Muscle of back (tissue), 13 donors: ENCODE measurements at places on chromosomes 4 and X.

DNA sequence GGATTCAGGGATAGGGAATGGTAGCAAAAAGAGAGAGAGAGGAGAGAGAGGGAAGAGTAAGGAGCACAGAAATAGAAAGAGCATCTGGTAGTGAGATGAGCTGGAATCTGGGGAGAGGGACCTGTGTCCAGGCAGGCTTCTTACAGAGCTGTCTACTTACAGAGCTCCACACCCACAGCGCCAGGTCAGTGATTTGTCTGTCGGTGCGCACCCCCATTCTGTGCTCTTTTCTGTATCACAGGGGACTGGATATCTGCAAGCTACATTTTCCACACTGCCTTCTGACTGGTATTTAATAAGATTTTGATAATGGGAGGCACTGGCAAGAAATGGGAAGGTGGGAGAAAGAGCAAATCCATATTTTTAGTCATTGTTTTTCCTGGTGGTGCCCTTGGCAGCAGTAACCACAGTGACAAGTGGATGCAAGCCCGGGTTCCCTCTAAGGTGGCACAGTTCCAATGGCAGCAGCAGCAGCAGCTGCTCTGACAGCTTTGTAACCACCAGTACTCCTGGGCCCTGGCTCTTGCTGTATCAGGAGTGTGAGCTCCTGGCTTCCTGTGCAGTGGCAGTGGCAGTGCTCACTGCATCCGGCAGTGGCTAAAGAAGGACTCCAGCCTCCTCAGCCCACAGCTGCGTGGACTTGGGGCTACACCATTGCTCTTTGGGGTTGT lies 300.5 kb downstream of the TRIML1 start:
- peak; percentile 70 for DNase-seq

DNA sequence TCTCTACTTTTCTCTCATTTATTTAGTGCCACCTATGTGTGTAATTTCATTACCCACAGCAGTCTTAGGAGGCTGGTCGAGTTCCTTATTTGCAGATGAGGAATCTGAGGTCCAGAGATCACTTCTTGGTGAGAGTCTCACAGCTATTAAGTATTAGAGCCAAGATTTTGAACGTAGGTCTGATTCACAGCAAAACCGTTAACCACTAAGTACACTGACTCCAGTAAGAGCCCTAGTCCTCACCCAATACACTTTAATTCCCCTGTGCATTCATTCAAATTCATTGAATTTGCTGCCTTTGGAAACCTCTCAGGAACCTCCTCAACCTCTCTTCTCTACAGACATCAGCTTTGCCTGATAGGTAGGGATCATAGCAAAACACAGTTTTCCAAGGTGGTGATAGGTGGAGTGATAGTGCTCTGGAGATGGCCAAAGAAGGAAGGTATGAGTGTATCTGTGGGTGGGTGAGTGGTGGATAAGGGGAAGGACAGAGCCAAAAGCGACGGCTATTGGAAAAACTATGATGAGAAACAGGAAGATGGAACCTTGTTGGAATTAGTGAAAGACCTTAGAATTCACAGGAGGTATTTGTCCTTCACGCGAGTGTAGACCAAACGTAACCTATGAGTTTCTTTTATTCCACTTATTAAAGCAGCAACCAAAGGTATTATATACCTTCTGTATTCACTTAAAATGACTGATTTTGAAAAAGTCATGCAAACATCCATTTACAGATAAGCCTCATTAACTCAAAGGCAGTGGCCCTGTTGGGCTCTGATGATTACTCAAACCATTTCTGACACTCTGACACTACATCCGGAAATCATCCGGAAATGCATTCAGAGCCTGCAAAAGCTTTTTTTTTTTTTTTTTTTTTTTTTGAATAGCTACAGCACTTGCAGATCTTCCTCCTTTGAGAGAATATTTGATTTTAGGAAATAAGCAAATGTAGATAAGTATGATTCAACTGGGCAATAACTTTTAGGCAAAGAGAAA lies 6.3 kb downstream of the FMR1 start:
- no peak for DNase-seq

GRCh38 chr4:100631281-100631968 lies 113.6 kb upstream of the EMCN start:
- DNase-seq: no peak

GRCh38 chr4:127732623-127733328 lies 2.6 kb downstream of the SLC25A31 start:
- peak; percentile 28 for DNase-seq

DNA sequence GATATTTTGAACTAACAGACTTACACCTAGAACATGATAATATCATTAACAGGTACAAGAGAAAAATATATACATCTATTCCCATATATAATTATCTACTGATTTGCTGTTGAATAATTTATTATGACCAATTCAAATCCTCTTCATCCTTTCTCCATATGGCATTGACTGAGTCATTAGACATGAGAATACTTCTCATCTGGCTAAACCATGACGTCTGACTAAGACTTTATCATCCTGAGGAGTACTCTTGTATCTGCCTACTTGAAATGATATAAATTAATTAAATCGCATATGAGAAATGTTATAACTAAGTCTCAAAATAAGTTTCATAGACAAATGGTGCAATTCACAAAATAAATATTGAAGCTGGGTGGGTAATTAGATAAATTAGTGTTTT lies 67.4 kb downstream of the EMCN start:
- no peak for DNase-seq

DNA sequence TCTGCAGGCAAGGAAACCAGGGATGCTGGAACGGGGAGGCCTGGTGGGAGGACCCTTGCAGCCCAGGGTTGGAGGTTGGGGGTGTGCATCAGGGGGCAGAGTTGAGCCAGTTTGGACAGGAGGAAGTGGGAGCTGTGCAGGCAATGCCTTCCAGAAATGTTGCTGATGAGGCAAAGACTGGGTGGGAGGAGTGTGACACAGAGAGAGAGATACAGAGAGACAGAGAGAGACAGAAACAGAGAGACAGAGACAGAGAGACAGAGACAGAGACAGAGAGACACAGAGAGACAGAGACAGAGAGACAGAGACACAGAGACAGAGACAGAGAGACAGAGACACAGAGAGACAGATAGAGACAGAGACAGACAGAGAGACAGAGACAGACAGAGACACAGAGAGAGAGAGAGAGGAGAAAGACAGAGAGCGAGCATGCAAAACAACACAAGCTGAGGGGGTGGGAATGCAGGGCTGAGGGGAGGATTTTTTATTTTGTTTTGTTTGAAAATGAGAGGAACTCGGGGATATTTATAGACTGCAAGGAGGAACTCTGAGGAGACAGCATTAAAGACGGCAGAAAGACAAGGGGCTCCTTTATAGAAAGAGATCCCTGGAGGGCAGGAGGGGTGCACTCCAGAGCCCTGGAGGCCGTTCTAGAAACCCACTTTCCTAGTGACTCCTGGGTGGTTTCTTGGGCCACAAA lies 1.9 kb upstream of the HAUS3 start:
- peak; percentile 70 for DNase-seq

GRCh38 chr4:84324303-84325245 lies 174.5 kb downstream of the NKX6-1 start:
- peak; percentile 21 for DNase-seq

- no peak for DNase-seq
Observed at GRCh38 chr4:168162604-168163003, 70.3 kb downstream of the ANXA10 start.

GRCh38 chrX:69031181-69031580 lies 134.1 kb downstream of the PJA1 start:
- no peak for DNase-seq

DNA sequence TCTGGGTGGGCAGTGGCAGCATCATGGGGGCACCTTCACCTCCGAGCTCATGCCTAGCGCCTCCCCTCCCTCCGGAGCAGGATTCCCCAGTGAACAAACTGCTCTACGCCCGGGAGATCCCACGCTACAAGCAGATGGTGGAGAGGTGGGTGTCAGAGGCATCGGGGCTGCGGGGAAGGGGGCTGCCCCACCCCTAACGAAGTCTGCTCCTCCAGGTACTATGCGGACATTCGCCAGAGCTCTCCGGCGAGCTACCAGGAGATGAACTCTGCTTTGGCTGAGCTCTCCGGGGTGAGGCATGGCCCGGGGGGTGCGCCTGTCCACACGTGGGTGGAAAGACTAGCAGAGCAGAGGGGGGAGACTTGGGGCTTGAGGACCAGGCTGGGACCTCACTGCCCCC lies 2.7 kb upstream of the SRPK3 start:
- DNase-seq: no peak

DNA sequence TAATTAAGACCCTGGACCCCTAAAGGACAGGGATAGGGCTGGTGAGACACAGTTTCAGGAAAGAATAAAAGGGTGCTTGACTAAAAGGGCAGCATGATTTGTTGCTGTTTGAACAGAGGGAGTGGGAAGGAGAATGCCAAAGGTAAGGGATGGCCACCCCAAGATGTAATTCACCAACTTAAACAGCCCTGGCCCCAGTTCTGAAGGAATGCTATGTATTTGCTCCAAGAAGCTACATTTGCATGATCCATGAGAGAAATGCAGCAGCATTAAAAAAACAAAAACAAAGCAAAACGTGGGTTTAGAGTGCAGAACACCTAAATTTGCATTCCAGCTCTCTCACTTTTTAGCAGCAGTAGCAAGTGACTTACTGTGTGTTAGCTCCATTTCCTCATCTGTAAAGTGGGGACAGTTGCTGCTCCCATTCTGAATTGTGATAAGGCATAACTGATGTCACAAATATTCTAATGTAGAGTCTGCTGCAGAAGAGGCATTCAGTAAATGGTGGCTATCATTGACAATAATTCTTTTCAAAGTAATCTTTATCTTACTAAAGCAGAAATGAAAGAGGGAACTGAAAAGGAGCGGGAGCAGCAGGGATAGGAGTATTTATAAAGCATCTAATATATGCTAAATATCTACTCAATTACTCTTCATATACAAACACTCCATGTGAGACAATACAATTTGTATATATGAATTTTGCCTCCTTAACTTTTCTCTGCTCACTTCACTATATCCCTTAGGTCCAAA lies 115.8 kb downstream of the PPARGC1A start:
- DNase-seq: no peak

DNA sequence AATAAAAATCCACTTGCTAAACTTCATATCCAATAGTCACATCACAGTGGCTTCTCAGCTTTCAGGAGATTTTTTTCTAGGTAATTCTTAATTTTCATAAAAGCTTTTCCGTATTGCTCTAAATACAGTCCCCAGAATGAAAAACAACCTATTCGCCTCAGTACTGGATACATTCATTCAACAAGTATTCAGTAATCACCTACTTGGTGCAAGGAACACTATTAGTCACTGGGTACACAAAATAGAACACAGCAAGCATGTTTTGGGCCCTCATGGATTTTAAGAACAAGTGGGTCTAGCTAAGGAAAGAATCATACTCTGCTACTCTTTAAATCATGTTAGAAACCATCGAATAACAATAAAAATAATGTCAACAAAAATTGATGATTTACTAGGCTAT lies 2.8 kb upstream of the BEX3 start:
- no peak for DNase-seq

GRCh38 chr4:155241664-155242063 lies 33.2 kb downstream of the NPY2R start:
- DNase-seq: no peak

DNA sequence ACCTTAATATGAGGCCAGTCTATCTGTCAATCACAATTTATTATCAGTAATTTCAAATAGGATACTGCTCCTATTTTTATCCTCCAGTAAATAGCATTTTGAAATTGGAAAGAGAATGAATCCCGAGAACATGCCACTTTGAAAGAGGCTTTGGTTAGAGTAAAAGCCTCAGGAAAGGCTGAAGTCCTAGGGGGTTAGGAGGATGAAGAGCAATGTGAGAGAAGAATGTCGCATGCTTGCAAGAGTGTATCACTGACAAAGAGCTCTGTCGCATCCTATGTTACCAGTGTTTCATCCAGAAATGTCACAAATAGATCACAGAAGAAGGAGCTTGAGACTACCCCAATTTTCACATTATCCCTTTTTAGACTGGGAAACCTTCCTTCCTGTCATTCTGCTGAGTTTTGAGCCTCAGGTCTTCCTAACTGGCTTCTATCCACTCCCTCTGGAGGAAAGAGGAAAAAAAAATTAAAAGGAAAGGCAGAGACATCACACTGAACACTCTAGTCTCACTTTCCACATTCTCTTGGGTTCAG lies 39.8 kb downstream of the GPM6A start:
- DNase-seq: no peak

GRCh38 chr4:165384598-165384997 lies 5.8 kb downstream of the CPE start:
- DNase-seq: peak; percentile 47

DNA sequence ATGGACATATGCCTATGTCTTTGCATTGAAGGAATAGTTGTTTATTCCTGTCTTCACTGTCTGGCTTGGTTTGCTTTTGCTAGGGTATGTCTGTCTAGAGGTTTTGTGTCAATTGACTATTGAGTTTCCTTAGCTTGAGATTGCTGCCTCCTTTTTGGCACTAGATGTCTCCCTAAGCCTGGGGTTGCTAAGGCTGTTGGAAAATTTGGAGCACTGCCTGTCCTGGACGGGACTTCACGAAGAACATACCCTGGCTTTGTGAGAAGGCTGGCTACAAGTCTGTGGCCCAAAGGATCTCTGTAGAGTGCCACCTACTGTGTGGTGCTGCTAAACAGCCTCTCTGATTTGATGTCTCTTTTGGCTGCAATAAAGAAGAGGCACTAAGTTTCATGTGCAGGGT lies 183.8 kb upstream of the NUDT10 start:
- DNase-seq: peak; percentile 0

DNA sequence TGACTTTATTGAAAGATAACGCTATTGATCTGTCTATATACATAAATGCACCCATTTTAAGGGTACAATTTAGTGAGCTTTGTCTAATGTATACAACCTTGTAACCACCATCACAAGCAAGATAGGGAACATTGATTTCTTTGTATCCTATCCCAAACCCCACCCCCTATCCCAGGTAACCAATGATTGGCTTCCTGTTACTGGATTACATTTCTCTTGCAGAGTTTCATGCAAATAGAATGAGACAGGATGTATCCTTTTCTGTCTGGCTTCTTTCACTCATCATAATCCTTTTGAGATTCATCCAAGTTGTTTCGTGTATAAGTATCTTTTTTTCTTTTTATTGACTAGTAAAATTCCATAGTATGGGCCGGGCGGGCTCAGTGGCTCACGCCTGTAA lies 1.6 kb upstream of the GRIPAP1 start:
- DNase-seq: no peak

GRCh38 chrX:150157291-150157690 lies 205.8 kb upstream of the MAMLD1 start:
- DNase-seq: no peak

DNA sequence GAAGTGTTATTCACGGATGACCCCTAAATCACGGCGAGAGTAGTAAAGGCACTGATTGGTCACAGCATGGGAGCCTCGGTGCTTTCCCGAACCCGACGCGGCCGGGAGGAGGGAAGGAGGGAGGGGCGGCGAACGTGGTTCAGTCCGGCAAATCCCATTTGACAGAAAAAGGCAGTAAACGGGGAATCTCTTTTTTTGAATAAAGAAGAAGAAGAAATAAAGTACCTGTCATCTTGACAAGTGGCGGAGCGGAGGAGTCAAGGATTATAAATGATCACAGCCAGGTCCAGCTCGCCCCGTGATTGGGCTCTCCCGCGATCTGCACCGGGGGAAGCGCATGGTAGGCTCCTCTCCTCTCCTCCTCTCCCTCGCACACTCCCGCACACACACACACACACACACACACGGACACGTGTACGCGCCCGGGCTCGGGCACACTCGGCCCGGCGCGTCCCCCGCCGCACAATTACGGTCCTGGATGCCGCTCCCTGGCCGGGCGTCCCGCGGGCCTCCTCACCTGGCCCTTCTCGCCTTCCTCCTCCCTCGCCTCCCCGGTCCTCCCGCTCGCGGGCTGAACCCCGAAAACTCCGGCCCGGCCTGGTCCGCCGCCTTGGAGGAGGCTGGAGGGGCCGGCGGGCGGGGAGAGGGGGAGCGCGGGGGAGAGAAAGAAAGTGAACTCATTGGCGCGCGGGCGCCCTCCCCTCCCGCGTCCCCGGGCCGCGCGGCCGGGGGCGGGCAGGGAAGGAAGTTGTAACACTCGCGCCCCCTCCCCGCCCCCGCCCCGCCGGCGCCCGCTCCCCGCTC lies 99.2 kb upstream of the TENM3 start:
- peak; percentile 77 for DNase-seq
